ENCODE measurements at places on chromosomes 6 and 20. TPM values are rescaled to one million over a fixed set of nuclear protein-coding genes. Genes with fewer than 3 reads are reported as not detected.

ADA gene
- total RNA-seq, result 56.3 TPM

CCDC28A gene
- 11.7 TPM for total RNA-seq

PHACTR3 gene
- total RNA-seq, result 0.73 TPM

DDR1 gene
- 71.1 TPM for total RNA-seq

RNF39 gene
- not detected for total RNA-seq

LBP gene
- total RNA-seq, result 1.1 TPM

BAG2 gene
- 6.7 TPM for total RNA-seq

VGLL2 gene
- total RNA-seq, result not detected

RIMS4 gene
- 2.4 TPM for total RNA-seq

RSPH4A gene
- 0.14 TPM for total RNA-seq

SLC44A4 gene
- not detected for total RNA-seq

LIME1 gene
- total RNA-seq, result 2.9 TPM

LY6G6D gene
- not detected for total RNA-seq

HMGN3 gene
- total RNA-seq, result 58.9 TPM

PTK6 gene
- total RNA-seq, result 2.0 TPM

STK38 gene
- total RNA-seq, result 17.1 TPM

PPP1R3G gene
- total RNA-seq, result 2.0 TPM

DNAH8 gene
- not detected for total RNA-seq

KCNB1 gene
- 2.2 TPM for total RNA-seq

SHLD1 gene
- total RNA-seq, result 7.6 TPM

PPP1R14C gene
- 3.7 TPM for total RNA-seq

C6orf118 gene
- 0.14 TPM for total RNA-seq

MDN1 gene
- total RNA-seq, result 10.9 TPM

TRDN gene
- not detected for total RNA-seq

CDSN gene
- total RNA-seq, result 0.06 TPM
